Endodermal cell (in vitro differentiated cells): ENCODE measurements at places on chromosomes 2 and 18. TPM values are rescaled to one million over a fixed set of nuclear protein-coding genes. Genes with fewer than 3 reads are reported as not detected.

GRCh38 chr2:71463342-71463654, 9.9 kb downstream of the DYSF start:
- no peak for DNase-seq

KYNU gene
- total RNA-seq = 2.3 to 4.2 TPM (median 3.2 TPM) in 3 replicates

DNA sequence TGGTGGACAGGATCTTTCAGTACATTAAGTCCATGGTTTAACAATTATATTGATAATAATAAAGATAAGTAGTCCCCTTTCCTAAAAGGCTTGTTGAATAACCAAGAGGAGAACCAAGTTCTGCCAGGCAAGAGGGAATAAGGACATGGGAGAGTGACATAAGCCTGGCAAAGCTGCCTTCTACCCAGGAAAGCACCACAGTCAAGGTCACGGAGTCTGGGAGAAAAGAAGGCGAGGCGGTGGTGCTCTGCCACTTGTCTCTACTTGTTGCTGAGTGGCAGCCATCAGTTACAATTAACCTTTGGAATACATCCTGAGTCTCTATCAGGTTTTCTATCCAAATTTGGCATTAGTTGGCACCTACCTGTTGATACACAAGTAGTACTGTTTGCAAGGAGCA, 101.7 kb upstream of the GATA6 start:
- no peak for DNase-seq

- DNase-seq = peak; percentile 82
These were observed 78.7 kb downstream of the RAB3GAP1 start for GRCh38 chr2:135130751-135131150.

- no peak for DNase-seq
These were observed 134.4 kb downstream of the COL4A4 start for GRCh38 chr2:227029426-227030105.
